Left colon (tissue), 2 donors: ENCODE measurements at places on chromosomes 7 and 10. TPM values are rescaled to one million over a fixed set of nuclear protein-coding genes. Genes with fewer than 3 reads are reported as not detected.

Gene PTPN12
- total RNA-seq: 46.6 TPM

Gene VAX1
- not detected for total RNA-seq

Gene CLCN1
- not detected for total RNA-seq

DNA sequence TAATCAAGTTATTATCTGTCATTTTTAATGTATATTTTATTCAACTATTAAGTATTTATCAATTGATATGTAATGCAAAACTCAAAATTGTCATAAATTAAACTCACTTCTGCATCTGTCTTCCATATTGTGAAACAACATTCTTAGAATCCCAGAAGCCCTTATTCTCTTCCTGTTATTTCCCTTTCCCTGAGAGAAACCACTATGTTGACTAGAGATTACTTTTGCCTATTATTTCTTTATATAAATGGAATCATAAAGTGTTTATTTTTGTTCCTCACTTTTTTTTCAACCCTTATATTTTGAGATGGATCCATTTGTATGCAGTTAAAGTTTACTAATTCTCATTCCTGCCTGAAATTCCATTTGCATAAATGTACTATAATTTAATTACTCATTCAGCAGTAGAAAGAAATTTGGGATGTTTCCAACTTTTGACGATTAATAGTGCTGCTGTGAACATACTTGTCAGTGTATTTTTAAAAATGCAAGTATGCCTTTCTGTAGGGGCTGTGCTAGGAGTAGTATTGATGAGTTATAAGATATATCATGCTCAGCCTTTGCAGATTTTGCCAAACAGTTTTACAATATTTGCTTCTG lies 211.2 kb downstream of the SEMA3D start:
- no peak for DNase-seq

DNA sequence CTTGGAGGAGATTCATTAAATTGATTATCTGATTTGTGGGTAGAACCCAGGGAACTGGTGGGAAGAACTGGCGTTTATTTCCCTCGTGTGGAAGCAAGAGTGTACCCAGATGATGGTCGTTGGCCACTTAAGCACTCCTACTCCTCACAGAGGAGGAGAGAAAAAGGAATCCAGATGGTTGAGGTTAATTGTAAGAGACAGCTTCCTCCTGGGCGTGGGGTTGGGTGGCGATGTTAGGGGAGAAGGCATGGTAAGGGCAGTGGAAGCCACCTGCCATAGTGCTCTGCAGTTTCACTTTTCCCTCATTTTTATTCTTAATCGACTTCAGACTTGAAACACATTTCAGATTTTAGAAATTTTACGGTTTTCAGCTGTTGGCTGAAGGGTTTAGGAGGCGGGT lies 104.1 kb downstream of the DOCK1 start:
- DNase-seq: no peak
